ENCODE measurements at places on chromosomes 11 and 22.

DNA sequence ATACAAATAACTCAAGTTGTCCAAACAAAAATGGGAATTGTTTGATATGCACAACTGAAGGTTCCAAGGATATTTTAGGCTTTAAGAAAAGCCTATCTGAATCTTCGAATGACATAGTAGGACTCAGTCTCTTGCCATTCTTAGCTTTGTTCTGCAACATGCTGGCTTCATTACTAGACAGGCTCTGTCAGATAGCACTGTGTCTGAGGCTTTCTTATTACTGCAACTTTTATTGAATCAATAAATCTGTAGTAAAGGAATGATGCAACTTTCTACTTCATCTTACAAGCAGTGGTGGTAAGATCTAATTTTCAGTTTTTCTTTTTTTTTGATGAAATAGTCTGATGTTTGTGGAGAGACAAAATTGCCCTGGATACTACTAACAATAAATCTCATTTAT lies 319.3 kb upstream of the CCDC179 start:
- no peak overlapping the region for H3K4me3 ChIP-seq
- no peaks in the 10 kb centered on the region for H3K36me3 ChIP-seq
- DNase-seq = no peak
- H3K27me3 ChIP-seq = no peaks in the 10 kb centered on the region

- H3K4me3 ChIP-seq = no peak overlapping the region
- no peaks in the 10 kb centered on the region for H3K27me3 ChIP-seq
- no peak for DNase-seq
- no peak overlapping the region for H3K27ac ChIP-seq
- H3K36me3 ChIP-seq = no peaks in the 10 kb centered on the region
Measured at GRCh38 chr22:44451016-44451415, 47.0 kb downstream of the RTL6 start.

- no peak overlapping the region for H3K27ac ChIP-seq
- H3K36me3 ChIP-seq = no peaks in the 10 kb centered on the region
- no peaks in the 10 kb centered on the region for H3K4me1 ChIP-seq
- H3K27me3 ChIP-seq = no peaks in the 10 kb centered on the region
- H3K4me3 ChIP-seq = no peak overlapping the region
- no peak for DNase-seq
Measured at GRCh38 chr11:93295921-93296575, 34.5 kb upstream of the DEUP1 start.

DNA sequence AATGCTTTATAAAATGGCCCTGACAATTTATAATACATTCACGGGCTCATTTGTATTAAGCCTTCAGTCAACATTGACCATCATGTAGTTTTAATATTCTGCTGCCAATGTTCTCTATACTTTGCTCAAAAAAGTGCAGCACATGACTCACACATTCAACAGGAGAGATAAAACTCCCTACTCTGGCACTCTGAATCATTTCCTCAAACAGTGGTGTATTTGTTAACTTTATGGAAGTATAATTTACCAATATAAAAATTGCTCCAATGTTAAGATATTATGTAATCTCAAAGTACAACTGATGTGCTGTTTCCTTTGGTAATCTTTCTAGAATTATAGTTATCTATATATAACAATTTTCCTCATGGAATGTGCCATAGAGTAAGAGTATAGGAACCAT lies 39.9 kb downstream of the MAML2 start:
- DNase-seq = no peak
- H3K4me3 ChIP-seq = peak overlapping the region; percentile 9
- peak overlapping the region; percentile 79 for H3K27ac ChIP-seq
- peaks cover 62% of the 10 kb centered on the region for H3K4me1 ChIP-seq
- H3K27me3 ChIP-seq = no peaks in the 10 kb centered on the region

- H3K4me1 ChIP-seq = no peaks in the 10 kb centered on the region
- H3K4me3 ChIP-seq = no peak overlapping the region
- DNase-seq = no peak
- H3K36me3 ChIP-seq = no peaks in the 10 kb centered on the region
Measured at GRCh38 chr11:116424615-116425261, 348.0 kb downstream of the BUD13 start.

Data from PC-9 (cell line).